ENCODE measurements at places on chromosomes 7 and 10.

DNA sequence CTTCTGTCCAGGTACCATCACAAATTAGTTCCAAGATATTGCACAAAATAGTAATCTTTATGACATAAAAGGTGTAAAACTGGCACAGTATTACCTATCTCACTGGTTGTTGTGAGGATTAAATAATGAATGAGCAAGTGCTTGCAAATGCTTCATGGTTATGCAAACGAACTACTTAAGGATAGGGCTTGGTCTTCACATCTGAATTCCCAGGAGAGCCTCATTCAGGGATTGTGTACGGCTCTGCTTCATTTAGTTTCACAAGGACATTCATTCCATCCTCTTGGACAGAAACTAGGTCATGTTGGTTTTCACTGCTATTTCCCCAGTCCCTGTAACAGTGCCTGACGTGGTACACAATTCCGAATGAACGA lies 12.1 kb downstream of the ABCA13 start:
- peak; percentile 24 for DNase-seq

DNA sequence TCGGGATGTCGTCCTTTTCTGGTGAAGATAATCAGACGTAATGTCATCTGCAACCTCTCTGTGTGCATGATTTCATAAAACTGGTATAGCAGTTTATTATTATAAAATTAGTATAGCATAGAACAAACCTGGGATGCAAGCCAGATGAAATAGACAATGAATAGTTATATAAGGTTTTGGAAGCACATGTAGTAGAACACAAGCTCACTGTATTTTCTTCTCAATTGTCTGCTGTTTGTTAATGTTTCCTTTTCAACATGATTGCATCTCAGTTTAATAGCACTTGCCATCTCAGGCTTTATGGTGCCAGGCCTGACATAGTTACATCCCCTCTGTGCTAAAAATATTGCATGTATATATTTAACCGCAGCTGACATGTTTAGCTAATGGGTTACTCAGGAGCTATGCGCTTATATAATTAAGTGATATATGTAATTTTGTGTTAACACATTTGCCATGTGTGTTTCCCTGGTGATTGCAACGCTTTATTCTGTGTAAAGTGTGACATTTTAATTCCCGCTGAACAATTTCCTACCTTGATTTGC lies 132.7 kb downstream of the ARID5B start:
- DNase-seq, result no peak

- no peak for DNase-seq
These were observed 40.9 kb downstream of the UBN2 start for GRCh38 chr7:139271718-139272628.

DNA sequence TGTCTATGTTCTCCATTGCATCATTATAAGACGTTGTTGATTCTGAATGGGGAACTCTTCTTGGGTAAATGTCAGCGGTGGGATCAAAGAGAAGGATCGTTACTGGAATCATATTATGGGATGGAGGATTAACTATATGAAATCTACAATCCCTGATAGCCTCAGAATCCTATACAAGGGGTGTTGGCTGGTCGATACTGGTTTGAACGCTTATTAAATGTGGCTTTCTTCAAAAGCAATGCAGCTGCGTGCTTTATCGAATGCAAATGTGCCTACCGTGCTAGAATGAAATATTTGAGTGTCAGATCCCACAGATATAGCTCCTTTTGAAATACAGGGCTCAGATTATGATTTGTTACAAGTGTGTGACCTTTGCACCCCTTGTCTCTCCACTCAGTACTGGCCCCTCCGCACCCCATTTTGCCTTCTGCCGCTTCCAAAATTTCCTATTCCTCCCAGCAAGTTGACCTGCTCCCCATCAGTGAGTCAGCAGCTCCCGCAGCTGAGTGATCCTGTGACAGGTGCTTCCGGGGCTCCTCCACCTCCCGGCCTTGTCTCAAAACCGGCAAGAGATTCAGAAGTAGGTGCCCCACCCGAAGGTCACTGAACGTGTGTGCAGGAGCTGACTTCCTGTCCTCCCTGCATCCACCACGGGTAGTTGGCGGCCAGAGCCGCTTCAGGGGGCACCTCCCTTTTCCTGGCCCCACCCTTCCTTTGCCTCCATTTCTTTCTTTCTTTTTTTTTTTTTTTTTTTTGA lies 76.6 kb downstream of the PTPRE start:
- no peak for DNase-seq

DNA sequence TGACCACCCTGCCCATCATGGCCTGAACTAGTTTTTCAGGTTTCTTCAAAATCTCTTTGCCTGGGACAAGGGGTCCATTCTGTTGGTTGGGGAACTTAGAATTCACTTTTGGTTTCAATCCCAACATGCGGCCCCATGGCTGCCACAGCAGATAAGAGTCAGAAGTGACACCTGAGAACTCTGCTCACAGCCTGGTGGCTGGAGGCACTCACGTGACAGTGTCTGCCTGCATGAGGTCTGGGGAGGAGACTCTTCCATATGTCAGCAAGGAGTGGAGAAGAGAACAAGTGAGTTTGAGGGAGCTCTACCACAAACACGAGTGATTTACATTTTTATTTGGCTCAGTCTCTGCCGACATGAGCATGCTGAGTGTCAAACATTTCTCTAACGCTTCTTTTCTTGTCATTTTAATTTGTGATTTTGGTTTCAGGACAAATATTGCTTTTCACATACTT lies 370.4 kb downstream of the TNS3 start:
- no peak for DNase-seq

GRCh38 chr7:20642166-20642565 lies 26.7 kb downstream of the ABCB5 start:
- peak; percentile 37 for DNase-seq

Measured in GM04503 (cell line).